A549 treated with AZD2906 at 1 μM for 4 hours (cell line): ENCODE measurements at places on chromosomes 6 and 20. TPM values are rescaled to one million over a fixed set of nuclear protein-coding genes. Genes with fewer than 3 reads are reported as not detected.

The SLC22A1 gene
- 0.73 to 2.3 TPM (median 1.7 TPM) in 5 replicates for total RNA-seq

The CHRNA4 gene
- total RNA-seq = 0.14 to 0.53 TPM (median 0.38 TPM) in 5 replicates

The TAAR1 gene
- not detected in 5 replicates for total RNA-seq

The SCRT2 gene
- 0.02 TPM in 1 of 5 replicates, not detected in the others for total RNA-seq

The NT5DC1 gene
- 23.1 to 27.2 TPM (median 26.8 TPM) in 5 replicates for total RNA-seq

The PRL gene
- total RNA-seq = not detected in 5 replicates

The HLA-DRB5 gene
- not detected in 5 replicates for total RNA-seq

The ZNF391 gene
- total RNA-seq = 0.11 to 0.34 TPM (median 0.23 TPM) in 5 replicates

The TMEM170B gene
- 0.72 to 0.96 TPM (median 0.85 TPM) in 5 replicates for total RNA-seq

The MAK gene
- 0.09 to 0.13 TPM (median 0.11 TPM) in 5 replicates for total RNA-seq
